Lung (tissue), 17 donors: ENCODE measurements at places on chromosomes 16 and 17. TPM values are rescaled to one million over a fixed set of nuclear protein-coding genes. Genes with fewer than 3 reads are reported as not detected.

The SIAH1 gene
- total RNA-seq, result 22.3 TPM

The SNX11 gene
- total RNA-seq, result 11.4 TPM

The KCNAB3 gene
- 1.3 TPM for total RNA-seq

The PSMD11 gene
- 87.9 TPM for total RNA-seq

The SDR42E1 gene
- 5.7 TPM for total RNA-seq

The PRR15L gene
- total RNA-seq, result 59.5 TPM

The KRTAP2-3 gene
- not detected for total RNA-seq

The HBA1 gene
- total RNA-seq, result 2,695 TPM

The DCTN5 gene
- 39.0 TPM for total RNA-seq

The FOXN1 gene
- total RNA-seq, result 0.25 TPM

- no peak for DNase-seq
Observed at GRCh38 chr16:84989749-84990620, 21.4 kb downstream of the ZDHHC7 start.

- DNase-seq, result peak; percentile 28
Observed at GRCh38 chr16:69410219-69410990, 14.0 kb upstream of the CYB5B start.

- no peak for DNase-seq
Observed at GRCh38 chr17:5396612-5397011, 22.9 kb downstream of the NUP88 start.

- DNase-seq, result no peak
Observed at GRCh38 chr16:4182581-4183236, 59.2 kb downstream of the SRL start.

DNA sequence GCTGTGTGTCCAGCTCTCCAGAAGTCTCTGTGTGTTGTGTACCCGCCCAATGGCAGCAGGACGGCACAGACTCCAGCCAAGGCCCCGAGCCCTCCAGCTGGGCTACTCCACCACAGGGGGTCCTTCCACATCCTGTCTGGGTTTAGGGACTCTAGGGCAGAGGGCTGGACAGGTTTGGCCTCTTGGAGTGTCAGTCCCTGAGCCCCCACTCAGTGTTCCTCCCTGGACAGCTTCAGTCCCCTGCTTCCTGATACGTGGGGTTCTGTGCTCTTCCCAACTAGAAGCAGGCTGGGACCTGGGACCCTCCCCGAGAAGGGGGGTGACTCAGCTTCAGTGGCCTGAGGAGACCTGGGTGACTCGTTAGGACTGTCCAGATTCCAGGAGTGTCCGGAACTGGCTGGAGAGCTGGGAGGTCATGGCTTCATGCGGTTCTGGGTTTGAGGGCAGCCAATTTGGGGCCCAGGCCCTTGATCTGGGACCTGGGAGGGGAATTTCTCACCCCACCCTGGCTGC lies 4.2 kb downstream of the CDK3 start:
- no peak for DNase-seq

DNA sequence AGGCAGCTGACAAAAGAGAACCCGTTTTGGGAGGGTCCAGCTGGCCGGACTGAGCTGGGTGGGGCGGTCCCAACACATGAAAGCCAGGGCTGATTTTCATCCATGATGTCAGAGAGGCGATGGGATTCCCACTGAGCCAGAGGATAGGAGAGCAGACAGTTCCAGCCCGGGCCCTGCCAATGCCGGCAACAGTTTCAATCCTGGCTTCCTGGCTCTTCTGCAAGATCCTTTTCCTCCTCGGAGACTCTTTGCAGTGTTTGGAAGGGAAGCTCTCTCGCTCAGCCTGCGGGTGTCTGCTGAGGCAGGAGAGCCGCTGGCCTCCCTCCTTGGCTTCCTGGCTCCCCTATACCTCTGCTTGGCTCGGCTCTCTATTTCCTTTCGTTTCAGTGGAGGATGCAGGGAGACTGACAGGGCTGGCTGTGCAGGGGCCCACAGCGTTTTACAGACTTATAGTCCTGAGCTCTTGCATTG lies 145.5 kb upstream of the SOX9 start:
- peak; percentile 73 for DNase-seq

GRCh38 chr17:19414396-19415280 lies 3.6 kb downstream of the RNF112 start:
- DNase-seq, result no peak

GRCh38 chr17:73823684-73824083 lies 179.4 kb upstream of the SDK2 start:
- DNase-seq, result peak; percentile 55

GRCh38 chr16:49048557-49048956 lies 233.1 kb downstream of the CBLN1 start:
- DNase-seq, result no peak

DNA sequence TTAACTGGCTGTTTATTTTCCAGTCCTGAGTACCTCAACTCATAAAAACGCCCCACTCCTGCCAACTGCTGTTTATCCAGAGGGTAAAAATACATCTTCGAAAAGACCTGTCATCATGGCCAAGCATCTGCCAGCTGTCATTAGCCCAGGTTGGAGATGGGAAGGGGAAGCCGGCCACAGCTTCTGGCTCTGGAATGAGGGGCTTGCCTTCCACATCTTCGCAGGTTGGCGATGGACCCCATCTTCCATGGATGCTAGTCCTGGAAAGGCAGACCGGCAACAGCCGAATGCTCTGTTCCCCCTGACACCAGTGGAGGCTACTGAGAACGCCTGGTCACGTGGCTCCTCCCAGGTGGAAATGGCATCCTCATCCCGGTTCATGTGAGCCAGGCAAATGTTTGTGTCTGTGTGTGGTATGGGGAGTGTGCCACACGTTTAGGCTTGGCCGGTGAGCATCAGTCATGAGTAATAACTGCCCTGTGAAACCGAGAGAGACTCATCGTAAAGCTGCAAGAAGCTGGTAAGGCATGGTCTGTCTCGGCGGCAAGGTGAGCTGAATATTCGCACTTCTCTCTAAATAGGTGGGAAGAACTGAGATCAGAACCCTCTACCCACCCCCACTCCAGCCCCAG lies 420 bp upstream of the KRTAP17-1 start:
- no peak for DNase-seq

DNA sequence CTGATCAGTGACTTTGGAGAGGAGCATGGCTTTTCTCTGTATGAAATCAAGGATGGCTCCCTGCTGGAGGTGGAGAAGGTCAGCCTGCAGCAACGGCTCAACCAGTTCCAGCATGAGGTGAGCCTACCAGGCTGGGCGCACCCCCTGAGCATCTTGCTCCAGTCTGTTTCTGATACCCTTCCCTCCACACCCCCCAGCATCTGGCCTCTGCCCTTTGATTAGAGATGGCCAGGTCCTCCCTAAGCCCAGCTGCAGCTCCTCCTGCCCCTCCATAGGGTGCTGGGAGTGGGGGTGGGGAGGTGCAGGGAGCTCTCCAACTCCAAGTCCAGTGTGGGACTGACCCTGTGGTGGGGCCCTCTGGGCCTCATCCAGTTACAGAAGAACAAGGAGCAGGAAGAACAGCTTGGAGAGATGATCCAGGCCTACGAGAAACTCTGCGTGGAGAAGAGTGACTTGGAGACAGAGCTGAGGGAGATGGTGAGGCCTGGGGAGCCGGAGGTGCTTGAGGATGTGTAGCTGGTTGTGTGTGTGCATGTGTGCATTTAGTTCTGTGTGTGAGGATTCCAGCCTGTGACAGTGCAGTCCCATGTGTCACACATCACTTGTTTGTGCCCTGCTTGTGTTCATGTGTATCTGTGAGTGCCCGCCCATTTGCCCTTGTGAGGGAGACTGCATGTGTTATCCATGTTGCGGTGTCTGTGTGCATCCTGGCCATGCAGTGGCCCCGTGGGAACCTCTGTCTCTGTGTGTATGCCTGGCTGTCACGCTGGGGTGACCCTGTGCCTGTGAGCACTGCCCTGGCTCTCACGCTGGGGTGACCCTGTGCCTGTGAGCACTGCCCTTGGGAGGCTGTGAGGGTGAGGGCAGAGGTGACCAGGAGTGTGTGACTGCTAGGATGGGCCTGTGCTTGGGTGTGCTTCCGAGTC lies 3.0 kb downstream of the TBKBP1 start:
- DNase-seq, result no peak

- DNase-seq, result no peak
Observed at GRCh38 chr17:40108970-40109824, 8.8 kb upstream of the NR1D1 start.

- no peak for DNase-seq
Observed at GRCh38 chr17:6713918-6714271, 726 bp upstream of the SLC13A5 start.

GRCh38 chr17:18182110-18182977 lies 1.3 kb upstream of the ALKBH5 start:
- DNase-seq, result peak; percentile 62

DNA sequence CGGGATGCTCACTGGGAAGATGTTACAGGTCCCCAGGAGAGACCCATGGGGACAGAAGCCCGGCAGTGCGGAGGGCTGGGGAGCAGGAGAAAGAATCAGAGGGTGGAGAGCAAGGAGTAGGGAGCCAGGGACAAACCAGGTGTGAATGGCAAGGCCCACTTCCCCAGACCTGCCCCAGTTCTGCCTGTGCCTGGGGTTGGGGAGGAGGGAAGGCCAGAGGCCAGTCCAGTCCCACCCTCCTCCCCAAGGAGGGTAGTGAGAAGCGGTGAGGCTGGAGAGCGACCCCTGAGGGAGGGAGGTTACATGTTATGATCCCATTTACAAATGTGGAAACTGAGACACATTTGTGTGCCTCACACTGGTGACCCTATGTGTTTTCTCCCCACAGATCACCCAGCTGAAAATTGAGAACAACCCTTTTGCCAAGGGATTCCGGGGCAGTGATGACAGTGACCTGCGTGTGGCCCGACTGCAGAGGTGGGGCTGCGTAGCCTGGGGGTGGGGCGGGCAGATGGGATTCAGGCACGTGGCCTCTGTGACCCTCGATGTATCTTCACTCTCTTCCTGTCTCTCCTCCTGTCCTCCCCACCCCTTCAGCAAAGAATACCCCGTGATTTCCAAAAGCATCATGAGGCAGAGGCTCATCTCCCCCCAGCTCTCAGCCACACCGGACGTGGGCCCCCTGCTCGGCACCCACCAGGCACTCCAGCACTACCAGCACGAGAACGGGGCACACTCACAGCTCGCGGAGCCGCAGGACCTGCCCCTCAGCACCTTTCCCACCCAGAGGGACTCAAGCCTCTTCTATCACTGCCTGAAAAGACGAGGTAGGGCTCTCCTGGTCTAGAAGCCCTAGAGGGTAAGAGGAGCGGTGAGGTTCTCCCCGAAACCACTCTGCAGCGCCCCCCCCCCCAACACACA lies 27.5 kb downstream of the TBX4 start:
- no peak for DNase-seq

DNA sequence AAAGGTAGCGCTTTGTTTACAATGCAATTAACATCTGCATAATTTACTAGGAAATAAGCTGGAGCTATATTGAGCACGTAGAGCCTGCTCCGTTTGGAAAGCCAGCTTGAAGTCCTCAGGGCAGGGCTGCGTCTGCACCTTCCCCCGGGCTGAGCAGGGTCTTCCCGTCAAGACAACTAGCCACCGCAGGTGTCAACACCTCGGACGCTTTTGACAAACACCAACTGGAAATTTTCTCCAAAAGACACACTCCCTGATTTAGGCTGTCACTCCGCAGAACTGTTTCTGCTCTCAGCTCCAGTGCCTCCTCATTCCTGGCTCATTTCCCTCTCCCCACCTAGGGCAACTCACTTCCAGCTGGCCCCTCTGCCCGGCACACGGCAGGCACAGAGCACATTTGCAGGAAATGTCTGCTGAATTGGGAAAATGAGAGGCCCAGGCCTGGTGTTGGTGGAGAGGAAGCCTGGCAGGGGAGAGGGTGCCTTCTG lies 170.3 kb downstream of the MAF start:
- DNase-seq, result no peak

- DNase-seq, result no peak
Observed at GRCh38 chr16:70809392-70810060, 8.6 kb upstream of the VAC14 start.

DNA sequence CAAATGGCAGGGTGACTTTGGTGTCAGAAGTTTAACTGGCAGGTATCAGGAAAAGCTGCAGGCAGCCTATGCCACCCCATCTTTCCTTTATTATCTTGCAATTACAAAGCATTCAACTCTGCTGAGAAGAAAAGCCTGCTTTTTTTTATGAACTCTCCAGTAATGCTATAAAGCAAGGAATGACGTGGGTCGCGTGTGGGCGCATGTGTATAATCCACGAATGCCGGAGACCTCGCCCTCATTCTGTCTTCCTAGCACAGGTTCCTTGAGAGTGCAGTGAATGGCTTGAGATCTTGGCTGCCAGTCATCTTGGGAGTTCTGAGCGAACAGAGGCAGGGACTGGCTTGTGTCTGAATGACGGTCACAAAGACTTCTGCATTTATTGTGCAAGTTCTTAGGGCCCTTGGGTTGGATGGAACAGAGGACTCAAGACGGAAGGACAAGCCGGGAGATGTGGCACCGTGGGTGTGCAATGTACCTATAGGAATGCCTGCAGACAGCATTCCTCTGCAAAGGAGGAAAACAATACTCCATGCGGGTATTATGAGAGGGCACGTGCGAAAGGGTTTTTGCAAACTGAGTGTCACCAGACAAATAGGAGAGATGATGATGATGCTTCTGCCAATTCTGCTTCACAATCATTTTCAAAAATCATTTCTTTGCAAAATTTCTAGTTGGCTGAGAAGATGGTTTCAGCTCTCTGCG lies 96.1 kb upstream of the ELAC2 start:
- DNase-seq, result no peak

- DNase-seq, result no peak
Observed at GRCh38 chr16:86555704-86556075, 655 bp upstream of the MTHFSD start.

- DNase-seq, result no peak
Observed at GRCh38 chr17:79971651-79972050, 64.0 kb downstream of the TBC1D16 start.

DNA sequence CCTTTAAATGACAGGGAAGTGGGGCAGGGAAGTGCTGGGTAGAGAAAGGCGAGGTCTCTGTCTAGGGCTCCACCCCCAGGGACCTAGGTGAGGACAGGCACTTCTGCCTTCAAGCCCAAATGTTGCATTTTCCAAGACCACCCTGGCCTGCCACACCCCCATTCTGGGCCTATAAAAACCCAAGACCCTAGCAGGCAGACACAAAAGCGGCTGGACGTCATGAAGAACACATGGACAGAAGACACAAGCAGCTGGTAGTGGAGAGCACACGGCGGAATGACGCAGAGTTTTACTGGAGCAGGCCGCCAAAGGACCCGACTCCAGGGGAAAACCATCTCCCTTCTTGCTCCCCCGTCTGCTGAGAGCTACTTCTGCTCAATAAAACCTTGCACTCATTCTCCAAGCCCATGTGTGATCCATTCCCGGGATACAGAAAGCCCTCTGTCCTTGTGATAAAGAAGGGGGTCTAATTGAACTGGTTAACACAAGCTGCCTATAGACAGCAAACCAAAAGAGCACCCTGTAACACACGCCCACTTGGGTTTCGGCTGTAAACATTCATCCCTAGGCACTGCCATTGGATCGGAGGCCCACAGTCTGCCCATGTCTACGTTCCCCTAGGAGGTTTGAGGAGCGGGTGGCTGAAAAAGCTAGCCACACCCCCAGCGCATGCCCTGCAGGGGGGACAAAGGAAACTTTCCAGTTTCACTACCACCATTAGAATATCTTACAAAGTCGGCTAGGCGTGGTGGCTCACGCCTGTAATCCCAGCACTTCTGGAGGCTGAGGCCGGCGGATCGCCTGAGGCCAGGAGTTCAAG lies 622.2 kb upstream of the SALL1 start:
- no peak for DNase-seq

- DNase-seq, result no peak
Observed at GRCh38 chr17:72430611-72431432, 310.0 kb downstream of the SOX9 start.

- DNase-seq, result peak; percentile 33
Observed at GRCh38 chr16:81469710-81470535, 25.3 kb downstream of the CMIP start.

GRCh38 chr17:28575126-28575795 lies 1.4 kb downstream of the ALDOC start:
- no peak for DNase-seq

GRCh38 chr17:1783271-1783670 lies 21.4 kb downstream of the SERPINF1 start:
- DNase-seq, result no peak
